RPMI7951 (cell line): ENCODE measurements at places on chromosomes 13 and 19. TPM values are rescaled to one million over a fixed set of nuclear protein-coding genes. Genes with fewer than 3 reads are reported as not detected.

The TNFRSF19 gene
- 39.2 and 44.5 TPM in 2 replicates for total RNA-seq

The ZIK1 gene
- total RNA-seq, result 9.9 and 11.6 TPM in 2 replicates

DNA sequence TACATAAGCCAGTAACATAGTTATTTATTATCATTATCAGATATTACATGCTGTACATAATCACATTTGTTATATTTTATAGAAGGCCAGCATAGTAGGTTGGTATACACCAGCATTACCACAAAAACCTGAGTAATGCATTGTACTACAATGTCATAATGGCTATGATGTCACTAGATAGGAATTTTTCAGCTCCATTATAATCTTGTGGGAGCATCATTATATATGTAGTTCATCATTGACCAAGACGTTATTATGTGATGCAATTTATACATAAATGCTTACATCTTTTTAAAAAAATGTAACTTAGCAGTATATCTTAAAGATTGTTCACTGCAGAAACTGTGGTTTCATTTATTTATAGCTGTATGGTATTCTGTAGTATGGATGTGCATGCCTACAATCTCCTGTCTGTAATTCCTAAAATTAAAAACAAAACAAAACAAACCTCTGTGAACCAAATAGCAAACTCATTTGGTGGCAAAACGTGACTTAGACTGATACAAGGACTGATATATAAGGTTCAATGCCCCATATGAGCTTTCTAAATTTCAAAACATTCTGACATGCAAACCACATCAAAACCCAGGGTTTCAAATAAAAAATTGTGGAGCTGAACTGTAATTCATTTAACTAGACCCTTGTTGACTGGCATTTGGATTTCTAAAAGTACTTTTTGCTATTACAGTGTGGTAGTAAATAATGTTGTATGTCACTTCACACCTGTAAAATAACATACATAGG is 250.9 kb downstream of the DLEU7 start:
- peak; percentile 73 for DNase-seq

The UNC13A gene
- 0.10 and 0.12 TPM in 2 replicates for total RNA-seq

The ZFP36 gene
- total RNA-seq, result 2.9 and 6.4 TPM in 2 replicates

The PBX4 gene
- 2.1 and 3.0 TPM in 2 replicates for total RNA-seq

DNA sequence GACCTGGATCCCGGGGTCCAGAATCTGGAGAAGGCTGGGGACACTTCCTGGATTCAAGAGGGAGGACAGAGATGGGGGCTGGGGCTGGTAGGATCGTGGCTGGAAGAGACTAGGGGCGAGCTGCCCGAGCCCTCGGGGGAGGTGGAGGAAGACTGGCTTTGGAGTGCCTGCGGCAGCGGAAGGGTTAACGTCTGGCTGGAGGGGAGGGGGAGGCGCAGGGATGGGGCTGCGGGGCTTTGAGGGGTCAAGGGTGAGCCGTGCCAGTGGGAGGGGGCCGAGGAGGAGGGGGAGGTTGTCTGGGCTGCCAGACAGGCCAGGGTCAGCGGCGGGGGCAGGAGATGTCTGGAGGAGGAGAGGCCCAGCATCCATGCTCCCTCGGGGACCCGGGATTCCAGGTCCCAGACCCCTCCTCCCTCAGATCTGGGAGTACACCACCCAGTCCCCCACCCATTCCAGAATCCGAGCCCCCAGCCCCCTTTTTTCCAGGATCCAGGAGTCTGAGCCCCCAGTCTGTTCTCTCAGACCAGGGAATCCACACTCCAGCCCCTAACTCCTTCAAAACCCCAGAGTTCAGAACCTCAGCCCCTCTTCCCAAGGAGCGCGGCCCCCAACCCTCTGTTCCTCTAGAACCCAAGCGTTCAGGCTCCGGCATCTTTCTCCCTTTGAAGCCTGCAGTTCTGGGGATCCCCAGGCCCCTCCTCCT is 3.2 kb upstream of the SPACA6 start:
- peak; percentile 43 for DNase-seq

The SLAIN1 gene
- total RNA-seq, result not detected in 2 replicates

DNA sequence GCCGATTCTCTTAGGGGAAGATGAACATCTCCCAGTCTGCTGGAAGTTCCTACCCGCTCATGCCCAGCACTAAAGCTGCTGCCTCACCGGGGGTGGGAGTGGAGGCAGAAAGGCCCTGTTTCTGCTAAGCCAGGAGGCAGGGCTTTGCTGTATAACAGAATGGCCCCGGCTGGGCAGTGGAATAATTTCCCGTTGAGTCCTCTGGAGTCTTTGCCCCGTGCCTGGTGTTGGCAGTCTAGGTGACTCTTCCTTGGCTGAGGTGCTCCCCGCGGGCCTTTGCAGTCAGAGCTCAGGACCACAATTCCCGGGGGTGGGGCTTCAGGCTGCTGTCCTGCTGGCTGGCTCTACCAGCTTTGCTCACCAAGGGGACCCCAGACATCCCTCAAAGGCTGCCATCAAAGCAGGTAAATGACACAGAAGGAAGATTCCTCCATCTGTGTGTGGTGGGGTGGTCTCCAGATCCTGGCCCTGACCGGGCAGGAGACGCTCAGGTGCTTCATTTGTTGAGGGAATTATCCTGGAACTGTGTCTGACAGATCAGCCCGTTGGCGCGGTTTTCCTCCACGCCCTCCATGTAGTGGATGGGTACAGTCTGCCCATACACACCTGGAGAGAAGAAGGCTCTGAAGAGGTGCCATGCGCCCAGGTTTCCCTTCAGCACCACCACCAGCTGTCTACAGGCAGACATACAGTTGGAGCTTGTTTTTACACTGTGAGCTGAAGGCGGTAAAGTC is 209.9 kb downstream of the TEX29 start:
- DNase-seq, result no peak

DNA sequence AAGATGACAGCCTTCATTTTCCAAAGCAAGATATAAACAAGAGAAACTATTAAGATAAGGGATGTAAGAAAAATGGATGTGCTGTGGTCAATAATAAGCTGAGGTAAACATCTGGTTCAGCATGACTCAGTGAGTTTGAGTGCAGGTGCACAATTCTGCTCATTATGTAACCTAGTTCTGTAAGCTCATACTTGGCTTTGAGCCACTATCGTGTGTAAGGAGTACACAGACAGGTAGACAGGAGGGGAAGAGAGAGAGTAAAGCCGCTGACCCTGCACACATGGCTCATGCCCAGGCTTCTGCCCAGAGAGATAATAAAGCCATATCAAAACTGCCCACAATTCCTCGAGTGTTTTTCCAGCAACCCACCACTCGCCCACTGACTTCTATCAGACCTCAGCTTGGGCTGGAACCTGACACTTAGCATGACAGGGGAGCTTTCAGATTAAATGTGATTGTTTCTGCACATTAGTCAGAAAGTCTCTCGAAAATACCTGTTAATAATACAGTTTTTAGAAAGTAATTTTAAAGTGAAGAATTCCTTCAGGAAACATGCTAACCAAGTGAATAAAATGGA is 51.7 kb downstream of the ZNF91 start:
- DNase-seq, result no peak

The GPR183 gene
- total RNA-seq, result 4.9 and 5.1 TPM in 2 replicates

GRCh38 chr19:33621065-33621785 is 528 bp upstream of the CHST8 start:
- DNase-seq, result no peak

DNA sequence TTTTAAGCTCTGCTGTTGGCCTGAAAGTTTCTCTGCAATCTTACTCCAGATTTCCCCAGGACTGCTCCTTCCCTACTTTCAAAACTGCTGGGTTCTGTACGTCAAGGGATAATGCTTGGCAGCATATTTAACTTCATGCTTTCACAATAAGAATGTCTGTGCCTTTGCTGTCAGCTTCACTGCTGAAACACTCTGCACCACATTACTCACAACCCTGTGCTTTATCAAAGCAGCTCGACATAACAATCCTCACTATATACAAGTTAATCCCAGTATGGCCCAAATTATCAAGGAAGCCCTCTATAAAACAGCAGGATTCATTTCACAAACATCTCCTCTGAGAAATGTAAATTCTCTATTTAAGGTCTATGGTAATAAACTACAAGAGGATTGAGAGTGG is 17.5 kb downstream of the LATS2 start:
- DNase-seq, result no peak

- no peak for DNase-seq
Observed at GRCh38 chr13:33381906-33382305, 96.4 kb upstream of the STARD13 start.

GRCh38 chr19:30115947-30116346 is 173.9 kb downstream of the URI1 start:
- DNase-seq, result no peak

The RGCC gene
- total RNA-seq, result 0.36 and 0.88 TPM in 2 replicates

DNA sequence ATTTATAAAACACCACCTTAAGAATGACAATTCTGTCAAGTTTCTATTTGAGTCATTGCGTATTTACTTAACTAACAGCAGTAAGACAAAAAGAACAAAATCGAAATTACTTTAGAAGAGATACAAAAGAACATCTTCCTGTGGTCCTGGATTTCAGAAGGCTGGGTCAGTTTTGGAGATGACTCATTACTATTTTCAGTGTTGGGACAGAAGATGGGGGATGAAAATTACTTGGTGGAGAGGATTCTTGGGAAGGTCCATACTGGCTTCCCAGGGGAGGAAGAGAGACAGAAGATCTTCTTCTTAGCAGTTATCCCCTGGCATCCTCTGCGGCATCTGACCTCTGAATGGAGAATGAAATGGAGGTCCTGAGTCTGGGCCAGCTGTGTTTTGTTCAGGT is 33.5 kb upstream of the CSNK1A1L start:
- DNase-seq, result no peak

DNA sequence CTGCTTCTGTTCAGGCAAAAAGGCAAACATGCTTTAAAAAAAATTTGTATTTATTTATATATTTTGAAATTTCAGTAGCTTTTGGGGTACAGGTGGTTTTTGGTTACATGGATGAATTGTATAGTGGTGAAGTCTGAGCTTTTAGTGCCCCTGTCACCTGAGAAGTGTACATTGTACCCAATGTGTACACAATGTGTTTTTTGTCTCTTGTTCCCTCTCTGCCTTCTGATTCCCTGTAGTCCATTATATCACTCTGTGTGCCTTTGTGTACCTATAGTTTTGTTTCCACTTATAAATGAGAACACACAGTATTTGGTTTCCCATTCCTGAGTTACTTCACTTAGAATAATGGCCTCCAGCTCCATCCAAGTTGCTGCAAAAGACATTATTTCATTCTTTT is 77.4 kb downstream of the PDS5B start:
- DNase-seq, result no peak

The KISS1R gene
- not detected in 2 replicates for total RNA-seq

The AMH gene
- 0.48 TPM in 1 of 2 replicates, not detected in the other for total RNA-seq

The COX7A1 gene
- total RNA-seq, result 6.1 and 7.0 TPM in 2 replicates

The PEAK3 gene
- total RNA-seq, result 0.20 and 0.24 TPM in 2 replicates

DNA sequence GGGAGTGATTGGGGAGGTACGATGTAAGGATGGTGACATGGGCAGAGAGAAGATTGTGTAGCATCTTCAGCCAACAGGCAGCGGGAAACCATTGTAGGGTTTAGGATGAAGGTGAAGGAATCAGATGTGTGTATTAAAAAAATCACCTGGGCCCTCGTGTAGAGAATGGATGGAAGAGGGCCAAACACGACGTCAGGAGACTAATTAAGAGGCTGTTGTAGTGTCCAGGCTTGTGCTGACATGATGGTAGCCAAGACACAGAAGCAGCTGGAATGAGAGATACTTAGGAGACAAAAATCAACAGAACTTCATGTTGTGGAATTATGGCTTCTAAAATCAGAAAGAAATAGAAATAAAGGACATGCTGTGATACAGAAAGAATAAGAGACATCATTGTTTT is 41.2 kb upstream of the ARGLU1 start:
- DNase-seq, result no peak

GRCh38 chr19:39826311-39826945 is 7.5 kb downstream of the DYRK1B start:
- DNase-seq, result no peak

The NCAN gene
- total RNA-seq, result 0.12 TPM in 1 of 2 replicates, not detected in the other

The KANK3 gene
- 0.24 TPM in 1 of 2 replicates, not detected in the other for total RNA-seq

The LYPD3 gene
- total RNA-seq, result 1.3 and 1.8 TPM in 2 replicates

The CRLF1 gene
- total RNA-seq, result 2.0 and 2.8 TPM in 2 replicates
